ENCODE measurements at places on chromosomes 11 and 22. TPM values are rescaled to one million over a fixed set of nuclear protein-coding genes. Genes with fewer than 3 reads are reported as not detected.

OR51I2 gene
- not detected for total RNA-seq

MOGAT2 gene
- total RNA-seq = not detected

IGSF22 gene
- total RNA-seq = not detected

TSPAN4 gene
- 108 TPM for total RNA-seq

ARHGAP8 gene
- total RNA-seq = 0.38 TPM

FDXACB1 gene
- 2.1 TPM for total RNA-seq

AP5B1 gene
- 21.9 TPM for total RNA-seq

OR8I2 gene
- not detected for total RNA-seq

MOB2 gene
- 37.2 TPM for total RNA-seq

RAG1 gene
- 1.9 TPM for total RNA-seq

ZNRF3 gene
- total RNA-seq = 7.2 TPM

CDC42EP2 gene
- 31.0 TPM for total RNA-seq
